Stimulated activated naive B cell treated with anti-CD40 and anti-IgM and Interleukin-4, amounts not matched to agents 10 μg/mL and 1 μg/mL and 100 μg/mL, for 72 hours (primary cell): ENCODE measurements at places on chromosomes 7 and 10.
A peak's percentile ranks its signal among the peaks of the same experiment; 100 is the strongest.

- DNase-seq: no peak
Observed at GRCh38 chr10:73131301-73131700, 21.0 kb downstream of the NUDT13 start.

DNA sequence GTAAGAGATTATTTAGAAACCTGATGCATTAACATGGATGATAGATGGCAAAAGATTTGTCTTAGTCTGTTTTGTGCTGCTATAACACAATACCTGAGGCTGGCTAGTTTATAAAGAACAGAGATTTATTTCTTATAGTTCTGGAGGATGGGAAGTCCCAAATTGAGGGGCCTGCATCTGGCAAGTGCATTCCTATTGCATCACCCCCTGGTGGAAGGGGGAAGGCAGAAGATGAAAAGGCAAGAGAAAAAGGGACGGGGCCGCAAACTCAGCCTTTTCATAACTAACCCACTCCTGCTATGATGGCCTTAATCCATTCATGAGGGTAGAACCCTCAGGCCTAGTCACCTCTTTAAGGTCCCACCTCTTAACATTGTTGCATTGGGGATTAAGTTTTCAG is 153.4 kb upstream of the LRGUK start:
- DNase-seq: no peak

GRCh38 chr7:107953265-107953923 is 49.6 kb downstream of the LAMB1 start:
- no peak for DNase-seq

DNA sequence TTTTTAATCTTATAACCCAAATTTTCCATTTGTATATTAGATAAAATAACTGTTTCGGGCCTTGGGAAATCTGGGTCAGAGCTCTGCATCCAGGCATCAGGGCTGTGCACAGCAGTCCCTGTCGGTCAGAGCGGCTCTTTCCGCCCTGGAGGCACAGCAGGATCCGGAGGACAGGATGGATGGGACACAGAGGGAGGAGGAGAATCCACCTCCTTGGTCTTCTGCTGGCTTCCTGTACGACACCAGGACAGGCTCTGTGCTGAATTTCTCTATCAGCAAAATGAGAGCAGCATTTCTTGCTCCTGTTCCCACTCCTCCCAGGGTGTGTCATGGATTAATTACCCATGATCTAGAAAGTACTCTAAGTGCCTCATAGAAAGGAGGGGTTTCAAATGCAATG is 254.9 kb downstream of the SKAP2 start:
- no peak for DNase-seq

DNA sequence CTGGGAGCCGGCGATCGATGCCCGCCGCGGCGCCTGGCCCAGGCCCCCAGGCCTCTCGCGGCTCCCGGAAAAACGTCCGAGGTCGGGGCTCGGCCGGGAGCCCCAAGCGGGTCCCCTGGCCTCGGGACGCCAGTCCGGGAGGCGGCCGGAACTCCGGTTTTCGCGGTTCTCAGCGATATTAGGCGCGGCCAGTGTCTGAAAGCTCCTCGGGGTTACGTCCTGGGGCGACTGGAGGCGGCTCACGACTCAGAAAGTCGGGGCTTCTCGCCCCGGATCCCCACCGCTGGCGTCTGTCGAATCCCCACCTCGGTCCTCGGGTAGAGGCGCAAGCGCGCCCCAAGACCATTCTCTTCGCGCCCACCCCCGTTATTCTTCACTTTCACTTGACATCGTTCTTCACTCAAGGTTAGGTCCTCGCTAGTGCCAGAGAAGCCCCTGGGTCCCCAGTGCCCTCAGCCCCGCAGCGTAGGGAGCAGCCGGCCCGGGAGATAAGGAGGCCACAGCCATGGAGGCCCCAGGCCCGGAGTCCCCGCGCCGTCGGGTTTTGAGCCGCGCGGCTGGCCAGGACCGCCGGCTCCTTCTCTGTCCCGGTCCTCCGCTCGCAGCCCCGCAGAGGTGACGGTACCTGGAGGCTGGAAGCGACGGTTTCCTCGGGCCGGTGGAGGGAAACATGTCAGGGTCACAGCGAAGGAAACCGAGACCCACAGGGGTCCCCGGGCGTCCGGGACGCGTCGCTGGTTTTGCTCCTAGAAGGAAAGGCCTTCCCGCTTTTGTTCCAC is 35.2 kb upstream of the EBLN1 start:
- peak; percentile 46 for DNase-seq

- no peak for DNase-seq
Observed at GRCh38 chr7:77985974-77986339, 187.4 kb downstream of the PHTF2 start.

DNA sequence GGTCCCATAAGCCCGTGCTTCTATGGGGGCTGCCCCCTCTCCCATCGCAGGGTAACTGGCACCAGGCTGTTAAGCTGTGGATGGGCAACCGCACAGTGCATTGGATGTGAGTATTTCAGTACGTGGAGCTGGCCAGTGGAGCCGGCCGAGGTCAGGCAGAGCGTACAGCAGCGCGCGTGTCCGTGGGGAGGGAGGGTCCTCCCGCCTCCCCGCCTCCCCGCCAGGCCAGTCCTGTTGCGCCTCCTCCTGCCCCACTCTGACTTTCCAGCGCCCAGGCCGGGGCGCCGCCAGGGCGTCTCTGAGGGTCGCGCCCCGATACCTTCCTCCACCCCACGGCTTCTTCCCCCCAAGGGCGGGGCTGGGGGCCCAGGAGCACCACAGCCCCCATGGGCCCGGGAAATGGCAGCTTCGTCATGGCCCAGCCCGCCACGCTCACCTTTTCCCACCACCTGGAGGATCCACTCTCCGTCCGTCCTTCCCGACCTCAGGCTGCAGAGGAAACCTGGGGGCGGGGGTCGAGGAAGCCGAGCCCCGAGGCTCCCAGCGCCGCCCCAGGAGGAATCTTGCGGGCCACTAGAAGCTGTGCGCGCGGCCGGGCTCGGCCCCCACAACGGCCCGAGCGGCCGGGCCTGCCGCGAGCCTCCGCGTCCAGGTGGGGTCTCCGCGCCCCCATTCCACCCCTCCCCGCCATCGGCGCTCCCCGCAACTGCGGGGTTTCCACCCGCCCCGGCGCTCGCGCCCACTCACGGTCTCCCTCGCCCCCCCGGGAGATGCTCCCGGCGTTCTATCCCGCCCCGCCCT is 831 bp upstream of the PFKP start:
- no peak for DNase-seq

DNA sequence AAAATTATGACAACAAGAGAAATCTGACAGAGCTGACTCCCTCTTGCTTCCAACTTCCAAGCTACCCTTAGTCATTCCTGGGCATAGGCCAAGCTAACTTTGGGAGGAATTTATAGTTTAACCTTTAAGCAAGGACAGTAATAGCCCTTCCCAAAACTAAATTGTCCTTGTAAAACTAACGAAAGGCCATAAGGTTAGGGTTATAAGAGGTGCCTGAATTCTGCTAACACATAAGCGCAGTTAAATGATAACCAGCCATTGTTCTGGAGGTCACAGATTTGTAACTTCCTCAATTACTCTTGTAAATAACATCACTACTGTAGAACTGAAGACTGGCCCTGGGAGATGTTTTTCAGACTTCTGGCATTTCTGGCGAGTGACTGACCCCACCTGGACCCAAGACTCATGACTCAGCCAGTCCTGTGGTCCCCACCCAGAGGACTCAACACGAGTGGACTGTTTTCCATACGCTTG is 481.2 kb downstream of the KCNMA1 start:
- no peak for DNase-seq

DNA sequence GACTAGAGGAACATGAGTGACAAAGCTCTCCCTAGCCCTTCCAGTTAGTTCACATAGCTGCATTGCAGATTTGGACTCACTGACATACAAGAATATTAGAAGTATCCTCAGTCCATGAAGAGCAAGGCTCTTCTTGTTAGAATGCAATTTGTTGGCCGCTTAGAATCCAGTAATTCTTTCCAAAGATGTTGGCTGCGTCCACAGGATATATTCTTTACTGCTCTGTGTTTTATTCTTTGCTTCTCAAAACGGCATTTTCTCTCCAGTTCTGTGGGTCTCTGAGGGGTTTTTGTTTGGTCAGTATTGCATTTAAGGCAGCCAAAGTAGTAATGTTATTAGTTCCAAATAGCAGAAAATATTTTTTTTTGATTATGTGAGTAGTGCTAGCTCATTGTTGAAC is 588.6 kb downstream of the DNAJB9 start:
- DNase-seq: no peak

- DNase-seq: no peak
Observed at GRCh38 chr10:84097787-84098353, 41.4 kb upstream of the GHITM start.

- DNase-seq: no peak
Observed at GRCh38 chr10:44780426-44780825, 130.7 kb upstream of the TMEM72 start.

GRCh38 chr10:14001298-14002040 is 329.3 kb downstream of the FRMD4A start:
- DNase-seq: no peak

DNA sequence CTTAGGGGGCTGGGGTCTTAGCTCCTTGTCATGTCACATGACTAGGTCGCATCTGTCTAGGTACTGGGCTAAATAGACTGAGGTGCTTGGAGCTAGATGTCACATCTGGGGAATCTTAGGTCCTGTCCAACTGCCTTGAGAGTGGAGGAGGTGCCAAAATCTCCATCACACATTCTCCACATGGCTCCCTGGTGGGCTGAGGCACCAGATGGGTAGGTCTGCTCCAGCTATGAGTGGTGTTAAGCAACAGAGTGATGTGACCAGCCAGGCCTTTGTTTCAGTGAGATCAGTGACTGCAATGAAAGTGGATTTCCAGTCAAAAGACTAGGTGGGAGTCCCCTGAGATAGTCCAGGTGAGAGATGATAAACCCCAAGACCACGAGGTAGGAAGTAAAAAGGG is 251.8 kb downstream of the BMPER start:
- DNase-seq: no peak

- no peak for DNase-seq
Observed at GRCh38 chr10:2048337-2048973, 311.1 kb upstream of the ADARB2 start.

DNA sequence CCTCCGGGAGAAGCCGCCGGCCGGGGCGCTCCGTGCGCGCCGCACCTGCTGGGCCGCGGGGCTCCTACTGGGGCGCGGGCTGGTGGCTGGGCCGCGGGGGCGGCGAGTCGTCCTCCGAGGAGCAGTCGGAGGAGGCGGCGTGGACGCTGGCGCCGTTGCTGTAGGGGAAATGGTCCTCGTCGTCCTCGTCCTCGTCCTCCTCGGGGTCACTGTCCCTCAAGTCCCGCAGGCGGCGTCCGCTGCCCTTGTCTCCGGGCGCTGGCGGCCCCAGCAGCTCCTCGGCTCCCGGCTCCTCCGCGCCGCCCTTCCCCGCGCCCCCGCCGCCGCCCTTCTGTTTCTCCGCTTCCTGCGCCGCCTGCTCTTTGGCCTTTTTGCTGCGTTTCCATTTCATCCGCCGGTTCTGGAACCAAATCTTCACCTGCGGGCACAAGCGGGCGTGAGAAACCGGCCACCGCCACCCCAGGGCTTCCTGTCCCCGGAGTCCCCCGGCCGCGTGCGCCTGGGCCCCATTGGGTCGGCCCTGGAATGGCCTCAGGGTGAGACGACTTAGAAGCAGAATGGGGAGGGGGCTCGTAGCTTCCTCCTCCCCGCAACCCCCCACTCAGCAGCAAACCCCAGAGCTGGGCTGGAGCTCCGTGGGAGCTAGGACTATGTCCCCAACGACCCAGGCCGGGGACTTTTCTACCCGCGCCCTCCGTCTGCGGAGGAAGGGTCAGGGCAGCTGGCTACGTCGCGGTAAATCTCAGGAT is 4.8 kb downstream of the MNX1 start:
- DNase-seq: no peak

- DNase-seq: no peak
Observed at GRCh38 chr10:11680496-11680895, 61.7 kb upstream of the ECHDC3 start.

- no peak for DNase-seq
Observed at GRCh38 chr10:68560186-68560942, at the start of gene TET1. Gene TET1 (plus strand): TSS chr10:68560337. CDS start chr10:68572339, 12,002 bp downstream.

- DNase-seq: no peak
Observed at GRCh38 chr7:11858622-11859302, 26.8 kb upstream of the THSD7A start.

DNA sequence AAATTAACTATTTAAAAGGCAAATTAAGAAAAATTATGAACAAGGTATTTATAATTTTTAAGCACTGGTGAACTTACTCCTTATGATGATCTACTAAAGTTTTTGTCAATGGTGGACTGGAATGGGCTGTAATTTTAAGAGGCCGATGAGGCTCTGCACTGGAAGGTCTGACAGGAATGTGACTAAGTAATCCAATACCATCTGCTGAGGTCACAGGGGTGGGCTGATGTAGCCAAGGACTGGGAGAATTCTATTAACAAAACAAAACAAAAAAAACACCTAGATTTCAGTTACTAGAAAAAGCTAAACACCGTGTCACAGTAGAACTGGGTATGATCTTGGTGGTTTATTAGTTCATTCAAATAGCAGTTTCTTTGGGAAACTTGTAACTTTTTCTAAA is 75.9 kb downstream of the NRBF2 start:
- no peak for DNase-seq

GRCh38 chr10:78337646-78338391 is 304.2 kb downstream of the RPS24 start:
- no peak for DNase-seq

DNA sequence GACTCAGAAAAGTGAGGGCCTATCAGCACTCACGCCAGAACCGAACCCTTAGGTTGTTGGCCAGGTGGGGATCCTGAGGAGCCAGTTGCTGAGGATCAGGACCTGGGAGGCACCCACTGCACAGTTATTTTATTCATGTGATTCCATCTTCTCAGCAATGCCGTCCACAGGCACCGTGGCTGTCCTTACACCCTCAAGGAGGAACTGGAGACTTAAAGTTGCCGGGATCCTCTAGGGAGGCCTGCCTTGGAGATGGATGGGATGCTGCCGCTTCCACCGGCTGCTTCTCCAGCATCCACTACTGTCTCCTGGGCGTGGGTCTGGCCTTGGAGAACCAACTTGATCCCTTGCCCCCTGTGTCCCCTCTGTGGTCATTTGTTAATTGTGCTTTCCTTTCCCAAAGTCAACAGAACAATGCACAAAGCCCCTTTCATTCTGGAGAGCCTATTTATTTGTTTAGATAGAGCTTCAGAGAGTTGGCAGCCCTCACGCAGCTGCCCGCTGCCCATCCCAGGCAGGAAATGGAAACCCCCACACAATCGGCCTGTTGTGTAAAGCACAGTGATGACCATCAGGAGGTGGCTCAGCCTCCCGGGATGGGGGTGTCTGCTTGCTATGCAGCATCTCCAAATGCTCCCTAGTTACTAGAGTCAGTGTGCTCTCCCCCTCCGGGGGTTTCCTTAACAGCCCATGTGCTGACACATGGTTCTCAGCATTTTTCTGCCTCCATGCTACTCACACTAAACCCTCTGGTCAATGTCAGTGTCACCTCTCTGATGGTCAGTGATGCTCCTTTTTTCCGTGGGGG is 52.9 kb upstream of the IGFBP3 start:
- no peak for DNase-seq
